ENCODE measurements at places on chromosomes 16 and 17. TPM values are rescaled to one million over a fixed set of nuclear protein-coding genes. Genes with fewer than 3 reads are reported as not detected.

TSPAN10 gene
- total RNA-seq: 0.68 TPM

CSH2 gene
- total RNA-seq: not detected

NRN1L gene
- 0.51 TPM for total RNA-seq

C16orf46 gene
- 0.23 TPM for total RNA-seq

REXO5 gene
- total RNA-seq: 5.0 TPM

SOCS1 gene
- 0.23 TPM for total RNA-seq

MT1H gene
- total RNA-seq: not detected

TENT4B gene
- 13.1 TPM for total RNA-seq

TMEM208 gene
- total RNA-seq: 21.1 TPM

KRT28 gene
- total RNA-seq: not detected

FOXK2 gene
- total RNA-seq: 38.2 TPM

NDRG4 gene
- 89.0 TPM for total RNA-seq

TP53TG3D gene
- total RNA-seq: 0.28 TPM

PARN gene
- total RNA-seq: 23.7 TPM

TNS4 gene
- not detected for total RNA-seq

ASB16 gene
- 0.17 TPM for total RNA-seq

CSF3 gene
- total RNA-seq: 2.4 TPM

KRTAP9-8 gene
- not detected for total RNA-seq

PLA2G10 gene
- total RNA-seq: not detected

CCL3 gene
- not detected for total RNA-seq

ACSM3 gene
- total RNA-seq: 0.23 TPM

SEPHS2 gene
- 16.0 TPM for total RNA-seq

SSTR5 gene
- total RNA-seq: 0.17 TPM

BCL6B gene
- 140 TPM for total RNA-seq

FOXF1 gene
- total RNA-seq: 0.14 TPM

OTOP3 gene
- total RNA-seq: not detected

NR1D1 gene
- total RNA-seq: 2.3 TPM

ABI3 gene
- total RNA-seq: 12.9 TPM

MRC2 gene
- 10.9 TPM for total RNA-seq

CYB561 gene
- 35.9 TPM for total RNA-seq

CTRB2 gene
- total RNA-seq: not detected

GABARAP gene
- 148 TPM for total RNA-seq

DBNDD1 gene
- total RNA-seq: 10.4 TPM

USB1 gene
- total RNA-seq: 128 TPM

FLII gene
- 409 TPM for total RNA-seq

KRT34 gene
- 0.51 TPM for total RNA-seq

LGALS9B gene
- not detected for total RNA-seq

ARHGDIA gene
- 195 TPM for total RNA-seq

LRRC46 gene
- total RNA-seq: 0.05 TPM

RND2 gene
- 0.17 TPM for total RNA-seq

Data from dermis blood vessel endothelial cell (primary cell).